ENCODE measurements at places on chromosomes 7 and 10.

GRCh38 chr10:89516149-89516832 lies 19.1 kb downstream of the SLC16A12 start:
- DNase-seq: no peak

GRCh38 chr10:69044546-69044945 lies 43.4 kb upstream of the SRGN start:
- no peak for DNase-seq

DNA sequence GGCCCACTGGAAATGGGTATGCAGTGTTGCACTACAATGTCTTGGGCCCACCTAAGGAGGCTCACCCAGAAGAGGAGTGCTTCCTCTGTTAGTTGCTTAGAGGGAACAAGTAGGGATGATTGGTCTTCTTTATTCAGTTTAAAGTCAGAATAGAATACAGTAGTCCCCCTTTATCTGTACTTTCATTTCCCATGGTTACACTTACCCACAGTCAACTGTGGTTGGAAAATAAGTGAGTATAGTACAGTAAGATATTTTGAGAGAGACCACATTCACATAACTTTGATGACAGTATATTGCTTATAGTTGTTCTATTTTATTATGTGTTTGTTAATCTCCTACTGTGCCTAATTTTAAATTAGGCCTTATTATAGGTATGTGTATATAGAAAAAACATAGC lies 151.4 kb downstream of the COL28A1 start:
- DNase-seq: no peak

GRCh38 chr10:47151920-47152319 lies 148.1 kb upstream of the GDF10 start:
- DNase-seq: no peak

GRCh38 chr10:31578181-31578852 lies 259.3 kb downstream of the ZEB1 start:
- DNase-seq: no peak

GRCh38 chr10:127298381-127298780 lies 102.0 kb upstream of the INSYN2A start:
- no peak for DNase-seq

DNA sequence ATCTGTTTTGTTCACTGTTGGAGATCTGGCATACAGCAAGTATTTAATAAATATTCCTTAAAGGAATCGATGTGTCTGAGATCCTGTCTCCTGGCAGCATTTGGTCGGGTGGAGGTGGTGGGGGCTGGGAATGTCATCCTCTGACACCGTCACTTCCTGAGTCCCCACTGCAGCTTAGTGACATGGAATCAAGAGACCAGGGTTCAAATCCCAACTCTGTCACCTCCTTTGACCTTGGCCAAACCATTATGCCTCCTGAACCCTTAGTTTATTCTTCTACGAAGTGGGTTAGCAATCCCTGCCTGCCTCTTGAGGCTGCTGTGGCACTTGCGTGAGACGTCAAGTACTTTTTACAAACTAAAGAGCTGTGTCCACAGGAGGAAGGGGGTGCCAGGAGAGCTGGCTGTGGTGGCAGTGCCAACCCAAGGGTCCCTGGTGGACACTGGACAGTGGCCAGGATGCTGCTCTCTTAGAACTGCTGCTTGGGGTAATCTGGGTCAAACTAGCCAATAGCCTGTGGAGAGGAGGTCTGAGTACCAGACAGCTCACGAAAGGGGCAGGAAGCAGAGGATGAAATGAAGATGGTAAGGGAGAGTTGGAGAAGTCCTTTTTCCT lies 8.0 kb upstream of the ZMIZ1 start:
- DNase-seq: no peak

DNA sequence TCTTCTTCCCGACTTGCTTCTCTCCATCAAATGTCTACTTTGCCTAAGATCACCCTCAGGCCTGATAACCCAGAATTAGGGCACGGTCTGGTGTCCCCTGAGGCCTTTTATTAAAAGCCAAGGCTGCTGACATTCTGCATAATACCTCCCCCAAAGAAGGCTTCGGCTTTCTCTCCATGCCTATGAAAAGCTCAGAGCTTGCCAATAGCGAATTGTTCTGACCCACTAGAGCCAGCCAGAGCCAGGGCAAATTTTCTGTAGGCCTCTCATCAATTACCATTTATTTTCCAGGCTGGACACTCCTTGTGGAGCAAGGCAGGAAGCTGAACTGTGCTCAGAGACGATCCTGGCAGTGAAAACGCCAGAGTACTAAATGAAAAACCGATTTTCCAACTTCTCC lies 64.3 kb upstream of the ADRB1 start:
- no peak for DNase-seq
